Aortic smooth muscle cell (primary cell): ENCODE measurements at places on chromosomes 3 and 15. TPM values are rescaled to one million over a fixed set of nuclear protein-coding genes. Genes with fewer than 3 reads are reported as not detected.

SPATA12 gene
- total RNA-seq = under 0.01 and 0.06 TPM in 2 replicates

EFCAB12 gene
- total RNA-seq = not detected in 2 replicates

APEH gene
- total RNA-seq = 132 and 152 TPM in 2 replicates

PDZRN3 gene
- 53.7 and 59.6 TPM in 2 replicates for total RNA-seq

GOLGA6B gene
- not detected in 2 replicates for total RNA-seq

MRAS gene
- total RNA-seq = 39.7 and 42.7 TPM in 2 replicates
